ENCODE measurements at places on chromosomes 12 and 14.
A peak's percentile ranks its signal among the peaks of the same experiment; 100 is the strongest.

DNA sequence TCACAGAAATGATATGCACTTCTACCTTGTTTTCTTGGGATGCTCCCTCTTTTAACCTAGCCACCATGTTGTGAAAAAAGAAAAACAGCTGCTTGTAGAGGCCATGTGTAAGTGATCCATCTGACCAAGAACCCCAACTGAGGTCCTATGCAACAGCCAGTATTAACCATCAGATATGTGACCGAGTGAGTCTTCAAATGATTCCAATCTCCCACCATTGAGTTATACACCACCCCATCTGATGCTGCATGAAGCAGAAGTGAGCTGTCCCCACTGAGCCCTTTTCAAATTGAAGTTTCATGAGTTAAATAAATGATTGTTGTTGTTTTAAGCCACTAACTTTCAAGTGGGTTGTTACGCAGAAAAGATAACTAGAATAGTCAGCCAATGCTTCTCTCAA, 20.6 kb upstream of the USP15 start:
- DNase-seq: no peak

DNA sequence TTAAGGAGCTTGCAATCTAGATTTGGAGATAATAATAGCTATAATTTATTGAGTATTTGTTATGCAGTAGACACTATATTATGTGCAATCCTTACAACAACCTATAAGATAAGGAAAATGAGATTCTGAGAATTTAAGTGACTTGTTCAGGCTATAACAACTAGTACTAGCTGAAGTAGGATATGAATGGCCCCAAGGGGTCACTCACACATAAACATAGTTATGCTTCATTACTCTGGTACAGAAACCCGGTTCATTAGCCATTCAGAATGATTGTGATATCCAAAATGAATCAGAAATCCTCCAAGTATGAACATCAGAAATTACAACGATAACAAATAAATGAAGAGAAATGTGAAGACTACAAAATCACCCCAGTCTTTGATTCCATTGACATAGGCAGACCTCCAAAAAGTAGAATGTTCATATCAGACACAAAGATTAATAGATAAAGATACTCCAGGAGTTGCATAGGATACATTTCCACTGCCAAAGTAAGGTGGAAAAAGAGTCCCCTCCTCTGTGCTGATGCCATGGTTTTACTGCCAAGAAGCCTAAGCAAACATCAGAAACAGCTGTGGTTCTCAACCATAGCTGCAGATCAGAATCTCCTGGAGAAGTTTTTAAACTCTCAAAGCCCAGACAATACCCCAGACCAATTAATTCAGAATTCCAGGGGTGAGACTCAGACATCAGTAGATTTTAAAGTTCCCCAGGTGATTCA, 8.6 kb upstream of the NID2 start:
- DNase-seq: no peak

DNA sequence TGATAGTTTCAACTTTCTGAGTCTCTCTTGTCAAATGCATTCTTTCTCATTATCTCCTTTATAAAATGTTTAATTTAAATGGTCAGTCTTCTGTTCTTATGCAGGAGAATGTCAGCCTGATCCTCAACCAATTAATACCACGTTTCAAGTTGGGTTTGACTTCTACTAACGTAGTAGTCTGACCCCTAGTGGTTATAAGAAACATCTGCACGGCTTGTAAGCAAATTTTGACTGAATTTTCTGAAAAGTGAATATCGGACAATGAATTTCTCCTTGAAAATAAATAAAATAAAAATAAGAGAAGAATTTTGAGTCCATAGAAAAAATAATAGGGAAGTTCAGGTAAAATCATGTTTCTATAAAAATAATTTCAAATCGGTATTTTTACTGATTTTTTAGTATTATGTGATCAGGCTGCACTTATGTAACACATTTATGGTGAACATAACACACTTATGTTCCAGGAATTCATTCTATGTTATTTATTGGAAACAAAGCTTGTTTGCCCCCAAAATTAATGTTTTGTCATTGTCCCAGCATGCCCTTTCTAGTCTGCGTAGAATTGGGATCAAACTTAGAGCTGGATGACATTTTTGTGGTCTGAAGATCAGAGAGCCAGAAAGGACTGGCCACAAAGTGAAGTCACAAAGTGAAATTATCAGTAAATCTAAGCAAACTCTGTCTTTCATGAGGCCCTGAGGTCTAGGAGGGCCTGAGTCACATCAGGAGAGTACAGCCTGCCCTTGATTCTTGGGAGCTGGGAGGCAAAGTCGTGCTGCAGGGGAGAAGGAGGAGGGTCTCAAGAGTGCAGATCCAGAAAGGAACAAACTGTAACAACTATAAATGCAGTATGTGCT, 101.2 kb upstream of the STXBP6 start:
- DNase-seq: no peak

DNA sequence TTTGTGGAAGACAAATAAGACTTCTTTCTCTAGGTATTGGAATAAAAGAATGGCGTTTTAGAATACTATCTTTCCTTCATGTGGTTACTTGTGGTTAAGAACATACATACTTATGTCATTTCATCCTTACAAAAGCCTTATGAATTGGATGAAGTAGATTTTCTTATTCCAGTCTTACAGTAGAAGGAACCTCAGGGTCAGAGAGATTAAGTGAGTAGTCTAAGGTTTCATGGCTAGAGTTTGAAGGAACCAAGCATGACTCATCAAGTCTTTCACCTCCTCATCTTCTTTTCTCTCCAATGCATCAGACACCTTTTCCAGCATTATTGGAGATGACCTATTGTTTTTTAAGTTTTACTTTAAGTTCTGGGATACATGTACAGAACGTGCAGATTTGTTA, 92.9 kb upstream of the NEDD1 start:
- no peak for DNase-seq

- no peak for DNase-seq
Observed at GRCh38 chr14:45251912-45252311, 1.1 kb downstream of the MIS18BP1 start.

GRCh38 chr12:125776212-125776611, 711.0 kb downstream of the AACS start:
- DNase-seq: no peak

DNA sequence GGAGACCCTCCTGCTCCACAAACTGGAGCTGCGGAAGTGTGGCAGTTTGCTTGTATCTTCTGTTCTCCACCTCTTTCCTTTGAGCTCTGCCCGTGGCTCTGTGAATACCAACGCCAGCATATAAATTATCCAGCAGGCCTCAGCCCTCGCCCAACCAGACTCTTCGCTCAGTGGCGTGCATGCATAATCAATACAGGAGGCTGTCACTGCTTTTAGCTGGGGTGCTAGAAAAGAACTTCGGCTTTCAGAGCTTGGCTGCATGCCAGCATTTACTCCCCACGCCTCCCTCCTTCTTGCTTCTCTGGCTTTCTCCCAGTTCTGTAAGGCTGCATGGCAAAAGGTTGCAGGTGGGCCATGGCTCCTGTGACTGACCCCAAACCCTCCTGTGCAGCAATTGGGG, 26.9 kb downstream of the NRXN3 start:
- no peak for DNase-seq

DNA sequence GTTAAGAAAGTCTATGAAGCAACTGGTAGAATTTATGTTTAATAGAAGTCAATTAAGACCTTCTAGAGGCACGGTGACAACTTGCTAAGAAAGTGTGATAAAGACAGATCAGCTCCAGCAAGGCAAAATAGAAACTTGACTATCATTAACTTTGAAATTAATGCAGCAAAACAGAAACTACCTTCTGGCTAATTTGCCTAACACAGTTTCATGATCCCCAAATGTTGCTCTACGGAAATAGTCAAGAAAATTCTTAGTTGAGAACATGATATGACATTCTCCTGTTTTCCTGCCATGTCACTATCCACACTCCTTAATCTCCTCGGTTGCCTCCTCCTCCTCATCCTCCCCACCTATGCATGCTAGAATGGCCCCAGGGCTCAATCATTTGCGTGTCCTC, 4.2 kb downstream of the DENND5B start:
- no peak for DNase-seq

GRCh38 chr12:7899755-7900154, 27.0 kb upstream of the SLC2A14 start:
- no peak for DNase-seq

- DNase-seq: no peak
Observed at GRCh38 chr12:76611533-76611932, 52.0 kb upstream of the OSBPL8 start.

DNA sequence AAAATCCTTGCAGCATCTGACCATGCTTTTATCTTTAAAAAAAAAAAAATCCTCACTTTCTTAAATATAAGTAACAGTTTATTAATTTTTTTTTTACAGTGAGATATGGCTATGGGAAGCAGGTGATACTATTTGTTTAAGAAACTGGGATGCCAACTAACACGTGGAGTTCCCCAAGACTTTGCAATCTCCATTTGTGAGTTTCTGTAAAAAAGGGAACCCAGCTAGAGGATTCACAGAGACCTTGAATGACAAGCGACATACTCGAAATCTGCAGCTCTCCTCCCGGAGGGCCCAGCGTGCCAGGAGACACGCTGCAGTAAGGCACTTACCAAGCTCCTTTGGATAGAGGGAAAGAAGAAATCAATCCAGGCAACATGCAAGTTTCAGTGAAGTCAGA, 30.1 kb downstream of the SLC15A4 start:
- DNase-seq: no peak

GRCh38 chr14:69342928-69343525, 55.1 kb downstream of the ERH start:
- DNase-seq: no peak

DNA sequence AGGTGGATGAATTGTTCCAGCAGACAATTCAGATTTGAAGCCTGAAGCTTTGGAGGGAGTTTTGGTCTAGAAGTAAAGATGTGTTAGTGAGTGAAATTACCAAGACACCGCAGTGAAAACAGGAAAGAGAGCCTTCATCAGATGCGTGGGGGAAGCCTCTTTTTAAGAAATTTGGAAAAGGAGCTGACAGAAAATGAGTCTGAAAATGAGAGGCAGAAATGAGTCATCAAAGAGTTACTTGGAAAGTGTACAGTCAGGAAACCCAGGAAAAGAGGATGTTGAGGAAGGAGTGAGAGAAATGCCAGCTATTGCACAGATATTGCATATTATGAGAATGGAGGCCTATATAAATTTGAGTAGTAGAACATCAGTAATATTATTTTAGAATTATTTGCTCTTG, 520.7 kb downstream of the NRXN3 start:
- DNase-seq: no peak

- no peak for DNase-seq
Observed at GRCh38 chr12:22285846-22286245, 48.7 kb downstream of the ST8SIA1 start.

DNA sequence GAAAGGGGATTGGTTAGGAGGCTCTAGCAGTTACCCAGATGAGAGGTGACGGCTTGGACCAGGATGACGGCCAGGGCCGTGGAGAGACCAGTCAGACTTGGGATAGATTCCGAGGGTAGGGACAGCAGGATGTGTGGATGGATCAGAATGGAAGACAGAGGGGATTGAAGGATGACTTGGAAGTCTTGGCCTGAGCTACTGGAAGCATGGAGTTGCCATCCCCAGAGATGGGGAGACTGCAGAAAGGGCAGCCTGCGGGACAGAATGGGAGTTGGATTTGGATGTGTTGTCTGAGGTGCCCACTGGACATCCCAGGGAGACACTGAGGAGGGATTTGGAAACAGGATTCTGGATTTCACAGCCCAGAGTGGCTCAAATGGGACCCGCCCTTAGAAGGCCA, 102.3 kb downstream of the CALM1 start:
- DNase-seq: no peak

DNA sequence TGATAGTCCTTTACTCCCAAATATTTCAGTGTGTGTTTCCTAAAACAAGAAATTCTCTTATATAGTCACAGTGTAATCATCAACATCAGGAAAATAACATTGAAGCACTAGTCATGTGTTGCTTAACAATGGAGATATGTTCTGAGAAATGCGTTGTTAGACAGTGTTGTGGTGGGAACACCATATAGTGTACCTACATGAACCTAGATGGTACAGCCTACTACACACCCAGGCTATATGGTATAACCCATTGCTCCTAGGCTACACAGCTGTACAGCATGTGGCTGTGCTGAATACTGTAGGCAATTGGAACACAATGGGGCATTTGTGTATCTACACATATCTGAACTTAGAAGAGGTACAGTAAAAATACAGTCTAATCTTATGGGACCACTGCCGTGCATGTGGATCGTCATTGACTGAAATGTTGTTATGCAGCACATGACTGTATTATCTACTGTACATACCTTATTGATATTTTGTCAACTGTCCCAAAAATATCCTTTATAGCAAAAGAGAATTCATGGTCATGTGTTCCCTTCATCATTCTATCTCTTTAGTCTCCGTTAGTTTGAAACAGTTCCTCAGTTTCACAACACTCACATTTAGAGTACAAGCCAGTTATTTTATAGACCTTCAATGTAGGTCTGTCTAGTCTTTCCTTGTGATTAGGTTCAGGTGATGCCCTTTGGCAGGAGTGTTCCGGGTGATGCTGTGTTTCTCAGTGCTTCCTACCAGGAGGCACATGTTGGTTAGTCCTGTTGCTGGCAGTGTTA, 109.7 kb downstream of the SLC25A47 start:
- DNase-seq: no peak

GRCh38 chr12:105278043-105278697, 42.2 kb upstream of the APPL2 start:
- no peak for DNase-seq

DNA sequence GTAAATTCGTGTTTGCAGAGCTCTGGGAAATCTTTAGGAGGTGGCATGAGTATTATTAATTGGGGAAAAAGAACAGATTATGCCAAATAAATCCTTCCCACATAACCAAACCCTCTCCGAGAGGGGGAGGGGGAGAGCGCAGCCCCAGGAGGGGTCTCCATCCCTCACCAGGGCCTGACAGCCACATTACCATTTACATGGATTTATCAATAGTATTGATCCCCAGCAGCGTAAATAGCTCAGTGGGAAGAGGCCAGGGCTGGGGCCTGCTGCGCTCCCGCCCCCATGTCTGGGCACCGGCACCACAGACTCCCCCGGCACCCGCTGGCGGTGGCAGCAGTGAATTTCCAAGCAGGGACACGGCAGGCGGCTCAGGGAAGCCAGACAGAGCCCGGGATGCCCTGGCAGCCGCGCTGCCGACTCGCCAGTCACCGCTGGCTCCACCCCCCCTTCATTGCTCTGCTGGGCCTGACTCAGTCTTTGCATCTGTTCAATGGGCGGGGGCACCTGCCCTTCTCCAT, 2.4 kb downstream of the NCOR2 start:
- DNase-seq: no peak

GRCh38 chr12:14554281-14555007, 13.2 kb downstream of the PLBD1 start:
- peak; percentile 39 for DNase-seq
